ENCODE measurements at places on chromosomes 4 and X.

GRCh38 chrX:31872007-31872406 lies 800.2 kb upstream of the FTHL17 start:
- no peak for ATAC-seq

DNA sequence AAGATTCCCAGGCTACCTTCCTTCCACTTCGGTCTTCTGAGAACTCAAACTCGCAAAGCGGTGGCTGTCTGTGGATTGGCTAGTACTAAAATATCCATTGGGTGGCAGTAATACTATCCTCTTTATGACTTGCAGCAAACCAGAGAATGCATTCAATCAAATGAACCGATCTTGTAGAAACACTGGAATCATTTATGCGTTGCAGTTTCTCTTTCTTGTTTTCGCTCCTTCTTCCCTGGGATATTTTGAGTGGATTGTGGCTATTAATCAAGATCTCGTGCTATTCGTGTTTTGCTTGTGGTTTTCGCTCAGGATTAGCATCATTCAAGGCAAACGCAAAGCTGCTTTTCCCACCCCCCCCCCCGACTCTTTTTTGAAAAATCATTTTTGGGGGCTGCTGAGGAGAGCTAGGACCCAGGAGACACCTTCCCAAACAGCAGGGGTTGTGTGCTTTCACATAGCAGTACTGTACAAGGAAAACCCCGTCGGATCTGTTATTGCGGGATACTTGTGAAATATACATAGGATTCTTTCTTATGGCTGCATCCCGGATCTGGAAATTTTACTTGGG lies at the start of gene IL1RAPL1:
IL1RAPL1 (plus strand) TSS at position 466 of the 571 bp plus-strand sequence.
- ATAC-seq: no peak

GRCh38 chr4:163505374-163505773 lies 10.9 kb downstream of the TMA16 start:
- no peak for ATAC-seq

GRCh38 chrX:154123241-154124219 lies 20.5 kb upstream of the OPN1LW start:
- peak; percentile 96 for ATAC-seq

DNA sequence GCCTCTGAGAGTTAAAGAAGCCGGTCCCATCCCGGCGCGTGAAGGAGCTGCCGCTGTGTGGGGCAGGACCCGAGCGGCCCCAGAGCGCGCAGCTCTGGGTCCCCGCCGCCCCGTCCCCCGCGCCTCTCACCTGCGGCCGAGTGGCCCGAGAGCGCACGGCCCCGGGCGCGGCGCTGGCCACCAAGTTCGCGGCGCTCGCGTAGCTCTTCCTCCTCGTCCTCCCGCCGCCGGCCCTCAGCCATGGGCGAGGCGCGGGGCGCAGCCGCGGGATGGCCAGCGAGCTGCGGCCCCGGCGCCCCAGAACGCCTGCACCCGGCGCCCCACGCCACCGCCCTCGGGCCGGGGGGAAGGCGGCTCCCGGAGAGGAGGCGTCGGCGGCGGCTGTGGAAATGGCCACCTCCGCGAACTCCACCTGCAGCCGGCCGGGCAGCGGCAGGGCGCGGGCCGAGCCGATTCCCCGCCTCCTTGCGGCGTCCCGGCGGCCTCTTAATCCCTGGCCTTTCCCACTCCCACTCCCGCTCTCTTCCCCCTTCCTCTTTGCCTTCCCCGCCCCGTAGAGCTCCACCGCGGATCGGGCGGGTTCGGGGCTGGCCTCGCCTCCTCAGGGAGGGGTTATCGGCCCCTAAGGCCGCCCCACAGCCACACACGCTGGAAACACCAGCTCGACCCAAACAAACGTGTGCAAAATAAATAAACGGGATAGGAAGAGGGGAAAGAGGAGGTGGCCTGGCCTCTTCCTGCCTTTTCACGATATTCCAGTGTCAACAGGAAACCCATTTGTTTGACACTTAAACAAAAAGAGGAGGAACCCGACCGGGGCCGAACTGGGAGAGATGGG lies at the start of gene SH3D19:
SH3D19 (minus strand) TSS at position 495 of the 838 bp plus-strand sequence; CDS start at position 242, 253 bp downstream.
- no peak for ATAC-seq

DNA sequence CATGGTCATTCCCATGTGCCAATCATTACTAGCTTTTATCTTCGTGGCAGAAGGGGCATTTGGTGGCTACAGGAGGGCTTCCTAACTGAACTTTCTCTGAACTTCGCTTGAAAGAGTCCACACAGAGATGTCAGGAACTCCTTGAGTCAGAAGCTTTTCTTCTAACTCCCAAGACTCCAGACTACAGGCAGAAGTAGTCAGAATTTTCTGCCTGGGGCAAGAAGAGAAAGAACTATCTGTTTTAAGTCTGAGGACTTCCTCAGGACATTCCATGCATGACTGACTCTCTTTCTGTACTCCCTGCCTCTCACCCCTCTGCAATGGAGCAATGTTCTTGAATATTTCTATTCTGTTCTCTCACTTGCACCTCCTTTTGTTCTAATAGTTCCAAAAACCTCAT lies 170.5 kb upstream of the TBC1D9 start:
- ATAC-seq: no peak

DNA sequence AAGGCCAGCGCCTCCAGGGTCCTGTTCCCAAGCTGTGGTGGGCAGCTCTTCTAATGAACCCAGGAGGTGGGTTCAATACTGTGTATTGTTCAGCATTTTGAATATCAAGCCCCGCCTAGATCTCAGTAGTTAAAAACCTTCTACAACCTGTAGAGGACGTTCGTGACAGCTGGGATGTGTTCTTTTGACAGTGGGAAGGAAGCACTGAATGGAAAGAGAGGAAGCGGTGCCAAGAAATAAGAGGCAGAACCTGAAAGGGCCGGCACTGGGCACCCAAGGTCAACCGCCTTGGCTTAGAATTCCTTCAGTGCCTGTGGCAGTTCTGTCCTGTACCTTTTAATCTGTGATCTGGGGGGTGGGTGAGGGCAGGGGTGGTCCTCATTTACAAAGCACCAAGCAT lies 73.1 kb downstream of the CC2D2A start:
- ATAC-seq: no peak

GRCh38 chr4:7828011-7828720 lies 111.5 kb downstream of the AFAP1 start:
- peak; percentile 78 for ATAC-seq

- ATAC-seq: no peak
Observed at GRCh38 chrX:105697984-105698781, 124.2 kb upstream of the NRK start.

DNA sequence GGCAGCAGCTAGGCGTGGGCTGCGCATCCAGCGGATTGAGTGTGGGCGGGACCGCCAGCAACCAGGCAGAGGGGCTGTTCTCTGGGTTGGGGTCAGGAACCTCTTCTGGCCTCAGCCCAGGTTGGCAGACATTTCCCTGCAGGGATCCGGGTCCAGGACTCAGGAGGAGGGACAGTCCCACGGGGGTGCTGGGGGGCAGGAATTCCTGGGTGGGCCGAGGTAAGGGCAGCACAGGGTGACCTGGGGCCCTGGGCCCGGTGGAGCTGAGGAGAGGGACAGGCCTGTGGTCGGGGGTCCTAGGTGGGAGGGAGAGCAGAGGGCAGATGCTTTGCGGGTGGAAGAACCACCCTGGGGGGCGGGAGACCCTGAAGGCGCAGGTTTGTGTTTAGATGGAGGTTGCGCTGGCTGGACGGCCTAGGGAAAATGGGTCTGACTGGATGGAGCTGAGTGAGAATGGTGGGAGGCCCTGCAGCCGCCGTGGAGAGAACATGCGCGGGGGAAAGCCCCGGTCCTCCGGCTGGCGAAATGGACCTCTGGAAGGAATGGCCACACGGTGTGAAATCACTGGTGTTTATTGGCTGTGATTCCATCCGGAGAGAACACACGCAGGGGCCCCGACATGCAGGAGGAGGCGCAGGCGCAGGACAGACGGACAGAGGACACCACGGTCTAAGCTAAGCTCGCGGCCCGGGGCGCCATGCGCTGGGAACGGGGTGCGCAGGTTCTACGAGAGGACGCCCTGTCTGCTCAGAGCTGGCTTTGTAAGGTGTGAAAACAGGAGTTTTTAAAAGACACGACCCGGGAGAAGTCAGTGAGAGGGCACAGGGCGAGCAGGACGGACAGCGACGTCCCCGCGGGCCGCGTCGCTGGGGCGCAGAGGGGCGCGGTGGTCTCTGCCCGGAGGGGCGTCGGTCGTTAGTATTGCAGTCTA lies 41.3 kb downstream of the CPLX1 start:
- no peak for ATAC-seq

GRCh38 chr4:124936427-124936826 lies 223.9 kb upstream of the ANKRD50 start:
- ATAC-seq: no peak

- no peak for ATAC-seq
Observed at GRCh38 chrX:153303276-153304262, 18.0 kb downstream of the PNMA6F start.

- no peak for ATAC-seq
Observed at GRCh38 chrX:155028877-155029291, 2.2 kb downstream of the FUNDC2 start.

DNA sequence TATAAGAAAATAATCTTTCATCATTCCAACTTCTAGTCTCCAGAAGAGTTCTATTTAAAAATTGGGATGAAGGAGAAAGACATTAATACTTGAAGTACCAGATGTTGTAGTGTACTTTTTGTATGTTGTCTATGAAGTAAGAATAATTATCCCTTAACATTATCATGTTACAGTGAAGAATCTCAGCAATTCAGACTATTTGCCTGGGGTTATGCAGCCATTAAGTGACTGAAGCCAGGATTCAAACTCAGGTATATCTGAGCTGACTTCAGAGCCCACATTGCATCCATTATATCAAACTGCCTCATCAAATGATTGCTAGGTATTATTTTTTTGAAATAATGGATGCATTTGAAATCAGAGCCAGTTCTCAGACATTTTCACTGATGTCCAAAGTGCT lies 76.1 kb upstream of the FHDC1 start:
- ATAC-seq: no peak

DNA sequence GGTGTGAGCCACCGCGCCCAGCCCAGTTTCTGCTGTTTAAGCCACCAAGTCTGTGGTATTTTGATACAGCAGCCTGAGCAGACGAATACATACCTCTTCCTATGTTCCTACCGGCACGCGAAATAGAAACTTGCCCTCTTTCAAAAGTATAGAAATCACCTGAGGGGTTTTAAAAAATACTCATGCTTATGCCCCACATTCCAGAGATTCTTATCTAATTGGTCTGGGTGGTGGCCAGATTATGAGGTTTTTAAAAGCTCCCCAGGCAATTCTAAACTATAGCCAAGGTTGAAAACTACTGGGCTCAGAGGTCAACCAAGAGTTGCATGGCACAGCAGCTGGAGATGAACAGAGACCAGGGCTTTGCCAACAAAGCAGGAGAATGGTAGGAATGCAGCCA lies 24.9 kb upstream of the HUWE1 start:
- no peak for ATAC-seq

- no peak for ATAC-seq
Observed at GRCh38 chrX:31981546-31982062, 909.8 kb upstream of the FTHL17 start.

GRCh38 chr4:20480165-20480947 lies 219.9 kb upstream of the PACRGL start:
- no peak for ATAC-seq

GRCh38 chr4:119477412-119478053 lies 151.1 kb downstream of the PDE5A start:
- ATAC-seq: no peak

- ATAC-seq: no peak
Observed at GRCh38 chrX:6813836-6814370, 279.0 kb upstream of the VCX3A start.

DNA sequence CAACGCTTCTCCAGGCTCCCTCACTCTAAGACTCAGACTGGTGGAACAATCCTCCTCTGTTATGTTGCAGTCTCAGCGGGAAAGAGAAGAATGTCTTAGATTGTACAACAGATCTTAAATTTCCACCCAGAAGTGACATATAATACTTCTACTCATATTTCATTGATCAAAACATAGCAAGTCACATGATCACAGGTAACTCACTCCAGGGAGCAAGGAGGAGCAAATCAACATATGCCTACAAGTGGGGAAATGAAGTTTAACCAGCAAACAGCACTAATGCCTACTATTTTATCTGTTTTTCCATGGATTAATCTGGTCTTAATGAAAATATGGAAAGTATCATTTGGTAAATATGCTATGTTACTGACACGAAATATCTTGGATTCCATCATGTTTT lies 819.8 kb downstream of the CCSER1 start:
- ATAC-seq: no peak

- ATAC-seq: no peak
Observed at GRCh38 chr4:121656269-121656641, 40.5 kb downstream of the ANXA5 start.

GRCh38 chrX:68440442-68440841 lies 7.1 kb upstream of the OPHN1 start:
- ATAC-seq: no peak

DNA sequence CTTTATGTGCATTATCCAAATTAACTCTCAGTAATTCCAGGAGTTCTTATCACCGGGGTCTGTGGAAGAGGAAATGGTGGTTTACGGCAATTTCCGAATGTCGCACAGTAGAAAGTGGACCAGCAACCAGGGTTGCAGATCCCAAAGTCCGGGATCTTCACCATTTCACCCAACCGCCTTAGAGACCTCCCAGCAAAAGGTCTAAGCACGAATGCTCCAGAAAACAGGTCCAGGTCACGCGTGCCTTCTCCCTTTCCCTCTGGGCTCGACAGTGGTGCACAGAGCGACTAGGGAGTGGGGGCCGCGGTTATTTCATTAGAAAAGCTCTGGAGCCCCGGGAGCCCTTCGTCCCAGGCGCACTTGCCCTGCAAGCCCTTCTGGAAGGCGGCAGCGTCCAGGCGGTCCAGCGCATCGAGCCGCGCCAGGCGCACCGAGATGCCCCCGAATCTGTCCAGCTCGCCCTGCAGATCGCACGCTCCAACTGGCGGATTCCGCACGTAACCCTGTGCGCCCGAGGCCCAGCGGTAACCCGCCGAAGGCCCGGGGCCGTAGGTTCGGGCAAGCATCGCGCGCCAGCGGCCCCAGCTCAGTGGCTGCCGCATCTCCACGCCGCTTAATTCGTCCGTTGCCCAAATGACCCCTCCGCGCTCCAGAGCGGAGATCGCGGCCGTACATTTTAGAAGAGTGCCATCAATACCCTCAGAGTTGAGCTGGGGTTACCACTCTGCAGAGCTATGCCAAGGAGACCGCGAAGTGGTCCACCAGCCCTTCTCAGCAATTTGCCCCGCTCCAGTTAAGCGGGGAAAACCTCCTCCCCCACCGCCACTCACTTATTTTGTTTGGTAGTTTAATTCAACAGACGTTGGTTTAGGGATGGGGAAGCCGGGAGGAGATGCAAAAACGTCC lies at the start of gene NUDT6:
NUDT6 (minus strand) TSS at position 627 of the 906 bp plus-strand sequence; CDS start at position 602, 25 bp downstream.
- ATAC-seq: peak; percentile 69

DNA sequence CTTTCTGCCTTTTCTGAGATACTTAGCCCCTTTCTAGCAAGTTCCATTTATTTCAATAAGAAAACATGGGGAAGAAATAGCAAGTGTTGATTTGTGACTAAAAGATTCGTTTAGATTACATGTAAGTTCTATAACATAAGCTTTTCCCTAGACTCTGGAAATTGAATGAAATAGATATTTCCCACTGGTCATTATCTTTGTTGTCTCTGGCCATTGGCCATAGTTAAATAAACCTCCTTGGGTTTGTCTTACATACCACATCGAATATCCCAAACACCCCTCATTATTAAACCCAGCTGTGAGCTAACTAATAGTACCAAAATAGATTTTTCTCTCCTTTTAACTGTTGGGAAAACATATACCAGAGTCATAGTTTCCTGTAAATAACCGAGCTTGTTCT lies 534.8 kb downstream of the IQCM start:
- no peak for ATAC-seq

- no peak for ATAC-seq
Observed at GRCh38 chr4:6263526-6264224, 6.0 kb upstream of the WFS1 start.
